Stimulated activated CD4-positive, alpha-beta T cell treated with anti-CD3 and anti-CD28 coated beads, Interleukin-15, amount 100 ng/mL, for 1 hour (primary cell): ENCODE measurements at places on chromosomes 2 and 18.

DNA sequence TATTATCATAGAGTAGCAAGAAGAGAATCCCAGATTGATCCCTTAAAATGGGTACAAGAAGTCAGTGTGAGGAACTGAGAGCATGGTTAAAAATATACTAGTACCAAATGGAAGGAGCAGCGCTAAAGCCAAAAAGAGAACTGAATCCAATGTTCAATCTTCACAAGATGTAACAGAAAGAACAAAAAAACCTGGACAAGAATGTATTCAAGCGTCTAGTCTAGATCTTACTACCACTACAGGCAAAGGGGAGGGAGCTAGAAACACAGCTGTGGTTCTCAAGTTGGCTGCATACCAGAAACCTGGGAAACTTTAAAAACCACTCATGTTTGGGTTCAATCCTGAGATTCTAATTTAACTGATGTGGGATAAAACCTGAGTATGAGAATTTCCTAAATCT lies 57.5 kb downstream of the PIAS2 start:
- DNase-seq, result no peak

- no peak for DNase-seq
Observed at GRCh38 chr2:132979339-132980093, 309.5 kb upstream of the LYPD1 start.

DNA sequence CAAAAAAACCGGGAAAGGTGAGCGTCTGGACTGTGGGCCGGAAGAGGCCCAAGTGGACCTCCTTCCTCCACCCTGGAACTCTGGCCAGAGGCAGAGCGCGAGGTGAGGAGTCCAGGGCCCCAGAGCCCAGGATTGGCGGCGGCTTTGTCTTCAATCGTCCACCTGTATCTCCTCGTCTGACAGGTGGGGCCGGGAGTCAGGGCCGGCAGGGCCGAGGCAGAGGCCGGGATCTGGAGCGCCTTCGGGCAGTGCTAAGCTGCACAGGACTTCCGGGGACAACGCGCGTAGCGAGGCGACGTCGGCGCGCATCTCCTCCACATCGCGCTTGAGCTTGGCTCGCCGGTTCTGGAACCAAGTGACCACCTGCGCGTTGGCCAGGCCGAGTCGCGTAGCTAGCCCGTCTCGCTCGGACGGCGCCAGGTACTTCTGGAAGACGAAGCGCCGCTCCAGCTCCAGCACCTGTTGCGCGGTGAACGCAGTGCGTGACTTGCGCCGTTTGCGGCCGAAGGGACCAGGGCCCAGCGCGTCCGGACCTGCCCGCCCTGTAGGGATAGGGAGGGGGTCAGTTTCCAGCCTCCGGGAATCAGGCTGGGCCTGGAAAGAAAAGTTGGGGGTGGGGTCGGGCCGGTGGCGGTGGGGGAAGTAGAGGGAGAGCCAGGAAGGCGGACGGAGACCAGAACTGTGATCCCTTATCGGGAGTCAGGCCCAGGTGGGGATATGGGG lies 1.5 kb downstream of the LBX2 start:
- DNase-seq, result no peak

GRCh38 chr2:222442665-222443064 lies 18.3 kb downstream of the SGPP2 start:
- DNase-seq, result no peak

DNA sequence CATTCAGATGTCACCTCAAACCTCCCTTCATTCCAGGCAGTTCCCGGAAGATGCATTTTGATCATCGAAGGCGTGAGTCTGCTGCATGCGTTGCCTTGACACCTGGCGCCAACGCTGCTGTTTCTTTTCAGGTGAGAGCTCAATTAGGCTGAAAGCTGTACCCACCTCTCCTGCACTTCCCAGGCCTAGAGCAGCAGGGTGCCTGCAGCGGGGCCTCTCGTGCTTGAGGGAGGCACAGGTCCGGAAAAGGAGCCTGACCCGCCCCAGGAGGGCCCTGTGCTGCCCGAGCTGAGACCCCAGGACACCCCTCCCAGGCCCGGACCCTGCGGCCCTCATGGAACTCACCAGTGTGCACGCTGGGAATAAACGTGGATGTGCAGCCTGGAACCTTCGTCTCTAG lies 31.4 kb upstream of the KCNG2 start:
- DNase-seq, result no peak

GRCh38 chr2:10137053-10137843 lies 14.7 kb downstream of the RRM2 start:
- no peak for DNase-seq

DNA sequence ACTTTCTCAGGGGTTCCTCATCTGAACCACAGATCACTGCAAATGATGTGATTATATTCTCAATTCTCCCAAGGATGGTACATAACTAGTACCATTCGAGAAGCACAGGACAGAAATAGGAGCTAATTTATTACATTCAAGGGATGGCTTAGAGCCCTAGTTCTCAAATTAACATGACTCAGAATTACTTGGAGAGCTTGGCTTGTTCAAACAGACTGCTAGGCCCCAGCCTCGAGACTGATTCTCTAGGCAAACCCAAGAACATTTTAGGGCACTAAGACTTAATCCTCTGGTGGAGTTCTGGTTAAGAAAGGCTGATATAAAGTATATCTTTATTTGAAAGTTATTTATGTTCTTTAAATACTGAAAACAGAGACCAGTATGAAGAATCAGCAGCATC lies 35.8 kb downstream of the HIBCH start:
- no peak for DNase-seq

DNA sequence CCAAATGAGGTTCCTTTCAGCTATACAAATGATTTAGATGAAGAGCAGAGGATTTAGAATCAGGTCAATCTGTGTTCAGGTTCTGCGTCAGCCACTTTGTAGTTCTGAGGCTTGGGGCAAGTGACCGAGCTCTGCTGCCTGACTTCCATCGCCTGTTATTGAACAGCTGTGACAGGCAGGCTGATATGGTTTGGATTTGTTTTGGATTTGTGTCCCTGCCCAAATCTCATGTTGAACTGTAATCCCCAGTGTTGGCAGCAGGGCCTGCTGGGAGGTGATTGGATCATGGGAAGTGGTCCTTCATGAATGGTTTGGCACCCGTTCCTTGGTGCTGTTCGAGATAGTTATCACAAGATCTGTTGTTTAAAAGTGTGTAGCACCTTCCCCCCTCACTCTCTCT lies 18.6 kb downstream of the TYMS start:
- DNase-seq, result no peak

- DNase-seq, result no peak
Observed at GRCh38 chr2:46174345-46175170, 122.6 kb upstream of the EPAS1 start.

DNA sequence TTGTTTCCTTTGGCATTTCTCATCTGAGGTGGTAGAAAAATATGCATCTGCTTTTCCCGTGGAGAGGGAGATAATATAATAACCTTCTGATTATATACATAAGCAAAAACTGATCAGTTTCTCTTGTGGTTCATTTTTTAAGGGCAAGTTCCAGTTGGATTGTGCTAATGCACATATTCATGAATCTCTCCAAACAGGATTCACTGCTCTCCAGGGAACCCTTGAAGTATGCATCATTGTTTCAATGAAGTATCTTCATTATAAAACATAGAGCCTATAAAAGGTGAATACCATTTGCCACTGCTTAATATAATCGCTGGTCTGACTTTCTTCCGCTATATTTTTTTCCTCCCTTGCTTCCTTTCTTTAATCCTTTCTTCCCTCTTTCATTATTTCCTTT lies 384.7 kb downstream of the FIGN start:
- DNase-seq, result no peak

GRCh38 chr18:35183886-35184285 lies 56.9 kb upstream of the ZNF397 start:
- DNase-seq, result no peak
